ENCODE measurements at places on chromosomes 1 and 21.

DNA sequence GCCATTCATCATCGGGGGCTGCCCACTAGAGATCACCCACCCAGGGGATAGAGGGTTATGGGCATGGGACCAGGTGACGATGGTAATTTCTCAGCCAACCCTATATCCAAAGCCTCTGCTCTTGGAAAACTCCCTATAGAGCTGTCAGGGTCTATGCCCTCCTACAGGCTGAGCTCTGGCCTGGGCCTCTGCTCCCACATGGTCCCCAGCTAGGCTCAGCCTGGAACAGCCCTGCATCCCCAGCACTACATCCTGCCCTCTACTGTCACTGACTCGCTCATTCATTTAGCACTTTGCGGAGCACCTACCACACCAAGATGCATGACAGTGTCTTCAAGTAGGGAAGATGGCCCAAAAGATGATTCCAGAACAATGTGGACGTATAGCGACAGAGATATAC, 45.0 kb upstream of the EPS8L3 start:
- no peak for DNase-seq

- no peak for DNase-seq
Measured at GRCh38 chr1:166057650-166058049, 109.2 kb downstream of the FAM78B start.

- no peak for DNase-seq
Measured at GRCh38 chr21:44908908-44909307, 11.8 kb downstream of the ITGB2 start.

GRCh38 chr1:1179346-1179982, 5.8 kb downstream of the TTLL10 start:
- no peak for DNase-seq

DNA sequence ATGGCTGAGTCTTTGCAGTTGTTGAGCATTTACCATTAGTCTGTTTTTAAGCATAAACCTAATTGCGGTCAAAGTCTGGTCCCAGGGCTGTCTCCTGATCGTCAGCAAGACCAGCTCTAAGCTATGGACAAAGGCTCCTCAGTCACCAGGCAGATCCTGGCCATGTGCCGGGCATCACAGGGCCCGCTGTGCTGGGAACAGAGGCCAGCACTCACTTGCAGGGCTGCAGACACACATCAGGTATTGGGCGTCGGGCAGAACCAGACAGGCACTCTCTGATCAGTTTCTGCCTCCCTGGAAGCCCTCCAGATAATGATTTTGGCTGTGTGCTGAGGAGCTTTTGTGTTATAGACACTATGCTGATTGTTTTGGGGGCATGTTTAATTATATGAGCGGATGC, 26.6 kb downstream of the TMEM51 start:
- DNase-seq: no peak

- DNase-seq: no peak
Measured at GRCh38 chr1:50841791-50842387, 118.2 kb downstream of the FAF1 start.

DNA sequence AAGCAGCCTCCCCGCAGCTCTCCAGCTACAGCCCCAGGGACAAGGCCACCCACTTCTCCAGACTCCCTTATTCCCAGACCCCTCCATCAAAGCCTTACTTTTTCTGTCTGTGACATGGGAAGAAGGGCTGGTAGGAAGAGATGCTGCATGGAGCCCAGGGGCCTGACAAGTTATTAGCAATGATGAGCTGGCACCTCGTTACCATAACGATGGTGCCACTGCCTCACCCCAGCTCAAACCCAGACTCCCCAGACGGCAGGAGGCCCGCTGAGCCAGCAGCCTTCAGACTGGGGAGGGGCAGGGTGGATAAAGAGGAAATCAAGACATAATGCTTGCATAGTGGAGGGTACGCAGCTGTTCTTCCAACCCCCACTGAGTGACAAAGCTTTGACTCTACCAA, 3.3 kb downstream of the DLGAP3 start:
- DNase-seq: no peak

DNA sequence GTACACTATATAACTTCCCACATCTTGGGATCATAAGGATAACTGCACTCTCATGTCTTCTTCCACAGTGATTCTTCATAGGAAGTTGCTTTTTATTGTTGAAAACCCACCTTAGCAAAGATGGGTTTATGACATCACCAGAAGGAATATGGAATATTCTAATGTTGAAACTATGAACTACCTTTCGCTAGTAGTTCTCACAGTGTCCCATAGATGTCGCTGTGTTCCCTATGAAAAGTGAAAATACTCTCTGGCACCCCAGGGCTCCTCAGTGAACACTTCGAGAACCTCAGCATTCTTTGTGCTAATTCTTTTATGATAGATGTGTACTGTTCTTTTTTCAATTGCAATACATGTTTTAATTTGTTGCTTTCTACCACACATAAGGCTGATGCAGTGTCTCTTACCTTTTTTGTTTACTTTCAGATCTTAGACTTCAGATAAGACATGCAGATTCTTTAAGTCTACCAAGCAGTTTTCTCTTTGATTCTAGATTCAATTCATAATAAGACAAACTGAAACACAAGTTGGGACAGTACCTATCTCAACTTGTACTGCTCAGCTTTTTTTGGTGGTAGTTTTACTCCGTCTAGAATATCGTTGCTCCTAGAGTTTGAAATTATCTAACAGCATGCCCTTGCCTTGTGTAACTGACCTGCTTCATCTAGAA, 90.8 kb downstream of the GTF2B start:
- DNase-seq: peak; percentile 58

GRCh38 chr1:72915581-72915980, 633.2 kb upstream of the NEGR1 start:
- no peak for DNase-seq

DNA sequence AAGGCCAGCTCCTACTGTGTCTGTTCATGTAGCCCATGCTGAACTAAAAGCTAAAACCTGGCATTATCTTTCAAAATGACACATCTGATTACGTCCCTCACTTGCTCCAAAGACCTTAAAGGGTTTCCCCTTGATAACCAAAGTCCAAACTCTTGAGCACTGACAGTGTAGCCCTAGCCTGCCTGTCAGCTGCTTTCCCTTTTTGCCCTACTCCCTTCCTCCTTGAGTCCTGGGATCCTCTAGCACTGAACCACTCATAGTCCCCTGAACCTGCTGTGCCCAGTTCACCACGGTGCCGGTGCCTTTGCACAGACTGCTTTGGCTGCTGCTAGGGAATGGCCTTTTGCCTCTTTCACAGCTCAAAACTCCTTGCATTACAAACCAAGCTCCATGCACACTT, 67.5 kb downstream of the PLXNA2 start:
- DNase-seq: no peak

DNA sequence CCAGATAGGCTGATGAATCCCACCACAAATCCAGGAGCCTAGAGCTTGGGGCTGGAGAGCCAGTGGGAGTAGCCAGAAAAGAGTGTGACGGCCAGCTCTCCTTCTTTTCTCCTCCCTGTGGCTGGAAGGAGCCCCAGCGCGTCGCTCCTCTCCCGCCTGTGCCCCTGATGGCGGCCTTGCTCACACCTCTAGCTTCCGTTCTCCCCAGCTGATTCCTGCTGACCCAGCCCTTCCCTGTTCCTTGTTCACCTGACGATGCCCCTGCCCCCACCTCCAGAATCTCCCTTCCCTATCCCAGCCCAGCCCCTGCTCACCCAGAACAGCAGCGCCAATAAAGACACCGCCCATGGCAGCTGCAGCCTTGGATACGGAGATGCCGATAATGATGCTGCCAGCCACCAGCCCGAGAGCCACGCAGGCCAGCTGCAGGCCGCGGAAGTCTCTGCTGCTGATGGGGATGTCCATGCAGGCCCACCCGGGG, 656 bp downstream of the KNCN start:
- no peak for DNase-seq

DNA sequence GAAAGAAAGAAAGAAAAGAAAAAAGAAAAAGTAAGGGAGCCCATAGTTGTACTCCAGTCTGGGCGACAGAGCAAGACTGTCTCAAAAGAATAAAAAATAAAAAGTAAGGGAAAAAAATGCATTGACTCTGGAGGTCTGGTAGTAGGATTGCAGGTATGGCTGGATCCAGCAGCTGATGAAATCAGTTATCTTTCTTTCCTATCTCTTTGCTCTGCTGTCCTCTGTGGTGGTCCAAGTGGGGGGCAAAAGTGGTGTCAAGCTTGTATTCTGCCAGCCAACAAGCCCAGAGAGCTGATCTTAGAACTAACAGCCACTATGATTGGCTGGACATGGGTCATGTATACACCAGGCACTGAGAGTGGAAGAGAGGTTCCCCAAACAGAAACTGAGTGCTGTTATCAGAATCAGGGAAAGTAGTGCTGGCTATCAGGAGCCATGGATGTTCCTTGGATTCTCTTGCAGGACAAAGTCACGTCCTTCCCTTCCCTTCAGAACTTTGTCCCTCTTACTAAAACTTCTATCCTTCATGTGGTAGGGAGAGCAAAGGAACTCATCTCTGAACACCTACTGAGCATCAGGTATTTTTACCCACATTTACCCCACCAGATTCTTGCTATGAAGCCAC, 3.5 kb upstream of the FBLIM1 start:
- no peak for DNase-seq

Measured in activated CD4-positive, alpha-beta T cell treated with anti-CD3 and anti-CD28 coated beads, Interleukin-2, amount 10 ng/mL, durations not matched to agents 7 days and 5 days (primary cell).